T-cell (primary cell): ENCODE measurements at places on chromosomes 5 and 9.

- no peak for DNase-seq
Measured at GRCh38 chr5:6201631-6202030, 176.7 kb downstream of the MED10 start.

DNA sequence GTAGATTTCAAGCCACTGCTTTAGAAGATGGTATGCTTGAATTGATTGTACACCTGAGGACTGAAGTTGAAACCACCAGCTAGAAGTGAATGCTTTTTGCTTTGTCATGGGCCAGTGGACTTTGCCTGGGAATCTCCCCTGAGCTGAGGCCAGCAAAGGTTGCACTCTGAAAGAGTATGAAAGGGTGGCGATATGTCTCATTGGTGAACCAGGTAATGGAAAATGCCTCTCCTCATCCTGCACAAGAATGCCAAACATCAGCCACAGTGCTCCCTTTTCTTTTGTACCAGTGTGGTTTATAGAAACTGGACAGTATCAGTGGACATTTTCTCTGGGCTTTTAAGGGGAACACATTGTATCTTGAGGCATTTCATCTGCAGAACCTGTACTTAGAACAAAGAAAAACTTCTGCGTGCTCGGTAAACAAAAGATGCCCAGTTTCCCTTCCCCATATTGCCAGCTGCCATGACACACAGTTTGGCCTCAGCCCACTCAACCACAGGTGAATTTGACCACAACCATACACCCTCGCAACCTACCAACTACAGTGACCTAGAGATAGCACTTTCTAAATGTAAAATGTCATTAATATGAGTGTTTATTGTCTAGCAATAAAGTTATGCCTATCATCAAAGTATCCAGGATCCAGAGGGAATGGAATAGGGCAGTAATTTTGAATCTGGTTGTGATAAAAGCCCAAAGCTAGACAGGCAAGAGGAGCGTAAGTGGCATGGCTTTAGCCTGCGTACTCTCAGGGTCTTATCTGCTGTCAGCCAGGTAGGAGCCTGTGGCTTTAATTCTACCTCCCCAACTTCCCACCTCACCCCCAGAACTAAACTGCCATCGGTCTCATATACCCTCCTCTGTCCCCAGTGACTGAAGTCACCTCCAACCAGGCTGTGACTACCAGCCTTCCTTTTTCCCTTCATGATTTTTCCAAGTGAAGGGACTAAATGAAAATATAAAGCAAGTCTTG is 79.5 kb upstream of the LHFPL2 start:
- no peak for DNase-seq

DNA sequence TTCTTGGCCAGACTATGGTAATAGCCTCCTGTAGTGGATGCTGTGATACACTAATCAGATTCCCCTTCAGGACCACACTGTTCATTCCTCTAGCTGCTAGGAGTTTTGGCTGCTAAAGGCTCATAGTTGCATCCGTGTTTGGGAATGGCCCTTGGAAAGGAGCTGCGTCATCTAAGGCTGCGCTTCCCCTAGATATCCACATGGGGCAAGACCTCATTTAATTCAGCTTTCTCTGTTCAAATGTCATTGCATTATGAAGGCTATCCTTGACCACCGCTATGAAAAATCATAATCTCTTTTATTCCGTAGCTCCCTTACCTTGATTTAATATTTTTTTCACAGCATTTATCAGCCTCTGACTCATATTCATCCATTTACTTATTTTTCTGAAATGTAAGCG is 258.3 kb upstream of the NR4A3 start:
- no peak for DNase-seq

DNA sequence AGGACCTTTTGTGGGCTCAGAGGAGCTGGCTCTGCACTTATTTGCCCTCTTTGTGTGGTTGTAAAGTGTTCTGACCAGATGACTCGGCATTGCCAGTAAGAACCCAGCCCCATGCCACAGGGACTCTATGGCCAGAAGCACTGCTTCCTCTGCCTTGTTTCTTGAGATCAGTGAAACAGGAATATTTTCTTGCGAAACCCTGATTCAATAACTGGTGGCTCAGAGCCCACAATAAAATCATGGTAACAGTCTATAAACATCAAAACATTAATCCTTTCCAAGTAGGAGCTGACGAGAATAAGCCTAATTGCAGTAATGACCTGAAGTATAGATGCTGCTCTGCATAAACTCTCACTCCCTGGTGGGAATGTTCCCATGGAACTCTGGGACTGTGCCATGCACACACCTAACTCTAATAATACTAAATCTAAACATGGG is 344.3 kb downstream of the ZNF608 start:
- DNase-seq, result no peak

DNA sequence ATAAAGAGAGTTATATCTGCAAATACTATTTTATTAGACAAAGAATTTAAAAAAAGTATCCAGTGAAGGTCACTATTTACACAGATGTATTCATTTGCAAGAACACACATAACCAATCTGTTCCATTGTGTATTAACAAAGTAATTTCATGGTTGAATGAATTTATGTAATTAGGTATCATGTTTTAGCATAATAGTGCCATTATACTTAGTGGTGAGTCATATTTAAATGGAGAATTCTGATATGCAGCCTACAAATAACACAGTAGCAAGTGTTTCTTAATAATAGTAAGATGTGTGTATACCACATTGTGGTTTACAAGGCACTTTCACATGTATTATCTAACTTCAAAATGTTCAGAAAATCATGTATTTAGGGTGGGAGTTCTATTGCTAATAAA is 1028.5 kb upstream of the ACO1 start:
- DNase-seq, result no peak

DNA sequence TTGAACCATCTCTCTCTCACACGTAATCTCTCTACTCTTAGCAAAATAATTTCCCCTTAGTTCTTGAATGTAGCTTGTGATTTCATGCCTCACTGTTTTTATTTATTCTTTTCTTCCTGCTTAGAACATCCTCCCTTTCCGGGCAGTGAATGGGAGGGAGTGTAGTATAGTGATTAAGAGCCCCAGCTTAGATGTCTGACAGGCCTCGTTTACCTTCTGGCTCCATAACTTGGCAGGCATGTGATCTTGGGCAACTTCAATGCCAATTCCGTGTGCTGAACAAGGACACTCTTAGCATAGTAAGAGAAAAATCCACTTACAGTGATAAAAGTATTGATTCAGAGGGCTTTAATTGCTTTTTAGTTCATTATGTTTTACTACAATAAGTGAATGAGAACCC is 96.3 kb upstream of the TNPO1 start:
- no peak for DNase-seq

DNA sequence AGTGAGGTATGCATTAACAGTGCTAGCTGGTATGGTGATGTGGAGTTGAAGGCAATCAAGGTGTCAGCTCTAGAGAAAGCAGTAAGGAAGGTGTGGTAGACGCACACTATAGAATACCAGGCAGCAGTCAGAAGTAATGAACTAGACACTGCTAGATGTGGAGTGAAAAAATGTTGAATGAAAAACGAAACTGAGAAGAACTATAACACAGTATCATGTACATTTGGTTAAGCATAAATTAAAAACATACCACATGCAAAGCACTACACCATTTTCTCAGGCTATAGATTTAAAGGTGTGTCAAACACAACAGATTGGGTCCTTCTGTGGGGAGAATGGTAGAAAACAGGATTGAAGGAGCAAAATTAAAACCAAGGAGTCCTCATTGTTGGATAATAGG is 15.4 kb downstream of the ZNF622 start:
- no peak for DNase-seq

DNA sequence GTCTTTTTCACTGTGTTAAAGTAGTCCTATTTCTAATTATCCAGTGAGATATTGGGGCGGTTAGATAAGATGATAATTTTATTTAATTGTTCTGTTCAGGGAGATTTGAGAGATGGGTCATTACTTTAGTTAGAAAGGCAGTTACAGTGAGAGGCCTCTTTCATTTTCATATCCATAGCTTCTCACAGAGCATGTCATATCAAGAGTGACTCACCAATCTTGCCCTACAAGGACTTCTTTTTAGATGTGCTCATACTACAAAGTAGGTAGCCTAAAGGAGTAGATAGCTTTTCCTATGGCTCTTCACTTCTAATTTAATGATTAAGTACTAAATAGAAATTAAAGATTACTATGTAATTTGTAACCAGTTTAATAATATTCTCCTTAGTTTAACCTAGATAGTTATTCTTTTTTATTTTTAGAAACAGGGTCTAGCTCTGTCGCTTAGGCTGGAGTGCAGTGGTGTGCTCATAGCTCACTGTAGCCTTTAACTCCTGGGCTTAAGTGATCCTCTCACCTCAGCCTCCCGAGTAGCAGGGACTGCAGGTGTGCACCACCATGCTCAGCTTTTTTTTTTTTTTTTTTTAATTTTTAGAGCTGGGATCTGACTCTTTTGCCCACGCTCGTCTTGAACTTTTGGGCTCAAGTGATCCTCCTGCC is 71.0 kb downstream of the FER start:
- no peak for DNase-seq

DNA sequence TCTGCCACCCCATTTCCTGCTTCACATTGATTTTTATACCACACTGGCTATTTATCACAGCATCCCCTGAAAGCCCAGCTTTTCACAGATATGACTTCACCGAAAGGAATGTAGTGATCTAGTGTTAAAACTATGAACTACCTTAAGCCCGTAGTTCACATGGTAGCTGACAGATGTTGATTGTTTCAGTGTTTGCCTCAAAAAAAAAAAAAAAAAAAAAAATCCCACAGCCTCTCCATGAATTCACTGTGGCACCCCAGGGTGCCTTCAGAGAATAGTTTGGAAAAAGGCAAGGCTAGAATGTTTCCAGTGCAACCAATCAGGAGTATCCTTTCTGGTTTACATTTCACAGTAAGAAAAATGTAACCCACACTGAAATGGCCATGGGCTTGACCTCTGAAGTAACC is 37.1 kb downstream of the GLIS3 start:
- no peak for DNase-seq

GRCh38 chr5:127088251-127088650 is 14.9 kb upstream of the C5orf63 start:
- no peak for DNase-seq

DNA sequence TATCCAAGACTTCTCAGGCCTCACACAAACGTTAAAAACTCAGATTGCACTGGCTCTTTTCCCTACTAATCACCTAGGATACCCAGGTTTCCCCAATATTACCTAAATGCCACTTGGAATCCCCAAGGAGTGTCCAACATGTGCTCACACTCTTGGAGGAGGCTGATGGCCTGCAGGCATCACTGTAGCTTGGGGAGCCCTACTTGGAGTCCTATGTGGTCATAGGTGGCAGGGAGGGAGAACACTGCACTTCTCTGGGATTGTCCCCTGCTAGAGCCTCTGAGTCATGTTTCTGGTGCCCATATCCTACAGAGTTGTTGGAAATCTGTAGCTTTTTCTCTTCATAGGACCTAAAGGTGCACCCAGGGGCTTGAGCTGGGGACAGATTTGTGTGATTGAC is 433.7 kb downstream of the ARHGEF28 start:
- no peak for DNase-seq

- DNase-seq, result no peak
Measured at GRCh38 chr5:167280111-167280510, 1011.3 kb upstream of the WWC1 start.

- no peak for DNase-seq
Measured at GRCh38 chr5:177130211-177131018, 3.2 kb upstream of the NSD1 start.

DNA sequence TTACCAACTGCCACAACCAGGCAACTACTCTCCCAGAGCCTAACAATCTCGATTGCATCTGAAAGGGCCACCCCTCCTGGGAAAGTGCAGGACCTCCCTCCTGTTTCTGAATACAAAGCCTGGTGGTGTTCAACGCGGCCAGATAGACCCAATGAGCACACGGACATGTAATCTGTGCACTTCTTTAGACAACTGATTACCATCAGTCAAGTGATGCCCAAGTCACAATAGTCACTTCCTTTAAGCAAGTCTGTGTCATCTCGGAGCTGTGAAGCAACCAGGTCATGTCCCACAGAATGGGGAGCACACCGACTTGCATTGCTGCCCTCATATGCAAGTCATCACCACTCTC is 739 bp downstream of the C9orf72 start:
- DNase-seq, result no peak

DNA sequence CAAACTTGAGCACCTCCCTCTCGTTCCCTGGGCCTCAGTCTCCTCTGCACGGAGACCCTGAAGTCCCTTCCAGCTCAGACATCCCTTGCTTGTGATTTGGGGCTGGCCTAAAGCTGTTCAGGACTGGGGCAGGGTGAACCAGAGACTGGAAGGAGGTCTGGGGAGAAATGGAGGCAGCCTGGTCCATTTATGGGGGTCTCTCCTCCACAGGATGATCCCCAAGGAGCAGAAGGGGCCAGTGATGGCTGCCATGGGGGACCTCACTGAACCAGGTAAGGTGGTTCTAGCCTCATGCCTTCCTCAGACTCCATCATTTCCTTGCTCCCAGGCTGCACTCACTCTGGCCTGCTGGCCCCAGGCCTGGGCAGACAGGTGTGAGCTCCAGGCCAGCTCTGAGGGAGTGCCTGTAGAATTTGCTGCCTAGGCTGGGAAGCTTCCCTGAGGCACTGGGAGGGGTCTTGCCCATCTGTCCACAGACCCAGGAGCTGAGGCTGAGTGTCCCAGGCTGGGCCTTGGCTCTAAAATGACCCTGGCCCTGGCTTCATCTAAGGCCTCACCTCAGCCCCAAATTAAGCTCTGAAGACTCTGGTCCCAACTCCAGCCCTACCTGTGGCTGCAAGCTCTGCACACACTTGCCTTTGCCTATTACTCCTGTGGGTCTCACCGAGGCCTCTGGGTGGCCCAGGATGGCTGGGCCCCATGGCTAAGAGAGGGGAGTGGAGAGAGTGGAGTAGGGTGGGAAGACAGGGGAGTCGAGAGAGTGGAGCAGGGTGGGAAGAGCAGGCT is 1.9 kb downstream of the MYOZ3 start:
- no peak for DNase-seq

DNA sequence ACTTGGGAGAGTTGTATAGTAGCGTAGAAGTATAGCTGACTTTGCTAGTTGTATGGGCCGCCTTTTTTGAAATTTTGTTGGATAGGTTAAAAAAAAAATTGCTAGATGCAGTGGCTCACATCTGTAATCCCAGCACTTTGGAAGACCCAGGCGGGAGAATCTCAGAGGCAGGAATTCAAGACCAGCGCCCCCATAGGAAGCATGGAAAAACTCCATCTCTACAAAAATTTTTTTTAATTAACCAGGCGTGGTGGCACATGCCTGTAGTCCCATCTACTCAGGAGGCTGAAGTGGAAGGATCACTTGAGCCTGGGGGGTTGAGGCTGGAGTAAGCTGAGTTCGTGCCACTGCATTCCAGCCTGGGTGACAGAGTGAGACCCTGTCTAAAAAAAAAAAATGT is 59.2 kb downstream of the SMC5 start:
- DNase-seq, result no peak

- DNase-seq, result no peak
Measured at GRCh38 chr5:44389090-44389822, at the start of gene FGF10. Gene FGF10 (minus strand): TSS chr5:44389420. CDS start chr5:44388682, 738 bp downstream.

DNA sequence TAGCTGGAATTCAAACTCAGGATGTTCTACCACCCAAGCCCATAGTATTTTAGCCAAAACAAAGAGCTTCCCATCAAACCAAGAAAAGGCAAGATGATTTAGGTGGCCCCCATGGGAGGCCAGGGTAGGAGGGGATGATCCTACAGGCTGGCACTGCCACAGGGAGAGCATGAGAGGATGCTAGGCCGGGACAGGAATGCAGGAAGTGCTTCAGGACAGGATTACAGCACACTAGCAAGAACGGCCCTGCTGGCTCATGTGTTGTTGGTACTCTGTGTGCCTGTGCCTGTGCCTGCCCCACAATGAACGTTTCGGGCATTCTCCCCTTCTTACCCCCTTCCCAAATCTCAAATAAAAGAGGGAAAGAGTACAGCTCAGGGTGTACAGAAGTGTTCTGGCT is 110.7 kb upstream of the TRIM32 start:
- DNase-seq, result no peak
